ENCODE measurements at places on chromosomes 12 and 14.

DNA sequence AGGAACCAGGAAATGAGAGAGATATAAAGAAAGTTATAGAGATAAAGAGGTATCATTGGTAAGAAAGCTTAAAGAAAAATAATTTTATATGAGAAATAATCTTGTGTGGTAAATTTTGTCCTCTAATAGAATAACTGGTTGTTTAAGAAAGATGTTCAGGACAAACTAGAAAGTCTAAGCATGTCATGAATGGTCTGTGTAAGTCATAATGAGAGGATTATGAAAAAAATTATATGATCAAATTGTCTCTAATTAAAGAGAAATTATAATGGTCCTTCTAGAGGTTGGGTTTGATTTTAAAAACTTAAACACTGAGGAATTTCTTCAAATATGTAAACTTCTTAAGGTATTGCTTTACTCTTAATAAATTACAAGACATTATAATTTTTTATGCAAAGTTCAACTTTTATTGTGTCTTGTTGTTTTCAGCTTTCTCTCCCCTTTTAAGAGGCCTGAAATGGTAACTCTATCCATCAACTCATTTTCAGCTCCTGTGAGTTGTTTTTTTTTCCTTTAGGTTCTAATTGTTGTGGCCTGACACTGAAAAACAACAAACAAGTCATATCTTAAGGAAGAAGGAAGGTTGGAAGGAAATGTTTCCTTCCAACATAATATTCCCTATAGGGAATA lies 88.2 kb upstream of the CNOT2 start:
- DNase-seq: no peak

- no peak for DNase-seq
Observed at GRCh38 chr12:111408116-111408440, 2.4 kb downstream of the SH2B3 start.

DNA sequence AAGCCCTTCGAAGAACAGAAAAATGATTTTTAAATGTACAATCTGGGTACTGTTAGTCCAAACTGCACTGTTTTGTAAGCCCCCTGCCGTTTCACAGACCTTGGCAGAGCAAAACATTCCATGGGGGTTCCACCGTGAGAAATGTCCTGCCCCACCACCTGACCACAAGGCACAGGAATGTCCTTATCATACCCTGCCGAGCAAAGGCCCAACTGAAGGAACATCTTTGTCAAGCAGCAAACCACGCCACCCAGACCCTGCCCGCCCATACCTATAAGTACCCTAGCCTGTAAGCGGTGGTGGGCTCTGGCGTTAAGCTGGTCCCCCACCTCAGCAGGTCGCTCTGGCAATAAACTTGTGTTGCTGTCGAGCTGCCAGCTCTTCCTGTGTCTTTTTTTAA lies 181.6 kb upstream of the PZP start:
- DNase-seq: no peak

DNA sequence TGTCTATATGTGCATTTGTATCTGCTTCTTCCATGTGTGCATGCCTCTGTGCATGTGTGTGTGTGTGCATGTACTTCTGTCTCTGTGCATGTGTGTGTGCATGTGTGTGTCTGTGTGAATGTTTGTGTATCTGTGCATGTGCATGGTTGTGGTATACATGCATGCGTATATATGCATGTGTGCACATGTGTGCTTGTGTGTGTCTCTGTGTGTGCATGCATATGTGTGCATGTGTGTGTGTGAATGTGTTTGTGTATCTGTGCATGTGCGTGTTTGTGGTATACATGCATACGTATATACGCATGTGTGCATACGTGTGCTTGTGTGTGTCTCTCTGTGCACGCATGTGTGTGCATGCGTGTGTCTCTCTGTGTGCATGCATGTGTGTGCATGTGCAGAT lies 363.2 kb upstream of the SFSWAP start:
- no peak for DNase-seq

GRCh38 chr12:7093892-7094291 lies 1.6 kb upstream of the C1R start:
- no peak for DNase-seq

DNA sequence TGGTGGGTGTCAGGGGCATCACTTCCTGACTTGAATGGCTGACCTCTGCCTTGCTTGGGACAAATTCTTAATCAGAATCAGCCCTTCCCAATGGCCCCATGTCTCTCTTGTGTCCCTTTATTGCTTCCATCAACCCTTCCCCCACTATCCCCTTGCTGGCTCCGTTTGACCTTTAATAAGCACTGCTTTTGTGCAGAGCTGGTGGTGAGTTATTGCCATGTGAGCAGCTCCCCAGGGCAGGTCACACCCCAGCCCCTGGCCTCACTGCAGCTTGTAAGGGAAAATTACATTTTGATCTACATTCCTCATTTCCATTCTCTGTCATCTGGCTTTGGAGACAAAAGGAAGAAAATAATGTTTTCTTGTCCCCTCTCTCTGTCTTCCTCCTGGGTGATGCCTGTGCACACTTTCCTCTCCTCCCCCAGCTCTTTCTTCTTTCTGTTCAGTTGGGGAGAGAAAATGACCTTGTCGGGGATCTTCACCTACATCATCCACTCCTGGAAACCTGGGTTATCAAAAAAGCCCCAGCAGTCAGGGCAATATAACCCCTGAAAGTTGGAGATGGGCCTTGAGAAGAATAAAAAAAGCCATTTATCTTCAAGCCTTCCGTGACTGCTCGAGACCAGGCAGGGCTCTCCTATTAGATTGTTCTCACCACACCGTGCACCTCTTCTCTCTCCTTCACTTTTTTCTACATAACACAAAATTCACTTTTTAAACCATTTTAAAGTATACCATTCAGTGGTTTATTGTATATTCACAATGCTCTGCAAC lies 100.4 kb upstream of the SRRM4 start:
- DNase-seq: no peak

DNA sequence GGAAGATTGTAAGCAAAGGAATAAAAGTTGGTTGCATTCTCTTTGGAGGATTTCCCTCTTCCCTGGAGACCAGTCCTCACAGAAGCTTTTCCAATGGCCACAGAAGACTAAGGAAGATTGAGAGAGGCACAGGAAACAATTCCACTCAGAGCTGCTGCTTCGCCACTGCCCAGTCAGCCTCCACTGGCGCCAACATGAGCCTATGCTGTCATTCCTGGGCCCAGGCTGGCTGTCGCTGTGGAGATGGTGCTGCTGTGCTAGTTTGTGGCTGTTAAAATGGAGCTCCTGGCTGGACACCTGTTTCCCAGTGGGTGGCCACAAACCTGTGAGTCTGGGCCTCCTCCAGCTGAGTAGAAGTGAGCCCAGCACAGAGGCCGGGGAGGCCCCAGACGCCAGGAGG lies 6.6 kb downstream of the P2RX7 start:
- no peak for DNase-seq

DNA sequence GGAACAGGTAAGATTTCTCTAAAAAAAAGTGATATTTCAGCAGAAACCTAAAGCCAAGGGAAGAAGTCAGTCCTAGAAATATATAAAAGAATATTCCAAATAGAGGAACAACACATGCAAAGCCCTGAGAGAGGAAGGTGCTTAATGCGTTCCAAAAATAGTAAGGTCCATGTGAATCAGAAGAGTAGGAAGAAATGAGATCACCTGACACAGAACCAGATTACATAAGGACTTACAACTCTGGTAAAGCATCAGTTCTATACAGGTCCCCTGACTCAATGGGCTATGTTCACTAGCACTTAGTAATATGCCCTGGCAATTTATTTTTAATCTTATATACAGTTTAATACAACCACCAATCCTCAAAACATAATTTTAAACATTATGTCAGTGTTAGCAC lies 30.0 kb downstream of the SENP1 start:
- DNase-seq: no peak

DNA sequence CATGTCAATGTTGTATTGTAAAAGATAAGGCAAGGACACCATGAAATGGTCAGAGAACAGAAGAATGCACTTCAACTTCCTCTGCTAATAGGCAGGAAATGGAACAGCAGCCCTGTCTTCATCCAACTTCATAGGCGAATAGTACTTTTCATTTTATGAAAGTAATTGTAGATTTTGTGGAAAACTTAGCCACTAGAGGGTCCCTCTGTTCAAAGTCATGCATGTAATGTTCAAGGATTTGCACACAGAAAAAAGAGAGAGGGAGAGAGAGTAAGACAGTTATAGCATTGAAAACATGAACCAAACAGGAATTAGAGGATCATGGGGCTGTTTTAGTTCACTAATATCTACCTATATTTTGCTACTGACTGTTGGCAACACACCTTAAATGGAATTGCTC lies 172.2 kb downstream of the FLRT2 start:
- no peak for DNase-seq

DNA sequence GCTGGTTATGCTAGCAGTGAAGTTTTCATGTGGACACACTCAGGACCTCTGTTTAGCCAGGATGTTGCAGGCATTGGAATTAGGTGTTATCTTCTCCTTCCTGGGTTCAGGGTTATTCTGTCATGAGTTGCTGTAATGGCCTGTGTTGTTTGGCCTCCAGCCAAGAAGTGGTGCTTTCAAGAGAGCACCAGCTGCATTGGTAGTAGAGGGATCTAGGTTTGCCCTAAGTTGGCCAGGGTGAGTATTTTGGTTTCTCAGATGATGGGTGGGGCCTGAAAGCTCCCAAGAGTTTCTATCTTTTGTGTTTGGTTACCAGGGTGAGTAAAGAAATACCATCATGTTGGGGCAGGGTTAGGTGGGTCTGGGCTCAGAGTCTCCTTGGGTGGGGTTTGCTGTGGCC lies 2.7 kb upstream of the GZMH start:
- DNase-seq: no peak

GRCh38 chr12:98653866-98654493 lies 8.9 kb downstream of the APAF1 start:
- DNase-seq: no peak

DNA sequence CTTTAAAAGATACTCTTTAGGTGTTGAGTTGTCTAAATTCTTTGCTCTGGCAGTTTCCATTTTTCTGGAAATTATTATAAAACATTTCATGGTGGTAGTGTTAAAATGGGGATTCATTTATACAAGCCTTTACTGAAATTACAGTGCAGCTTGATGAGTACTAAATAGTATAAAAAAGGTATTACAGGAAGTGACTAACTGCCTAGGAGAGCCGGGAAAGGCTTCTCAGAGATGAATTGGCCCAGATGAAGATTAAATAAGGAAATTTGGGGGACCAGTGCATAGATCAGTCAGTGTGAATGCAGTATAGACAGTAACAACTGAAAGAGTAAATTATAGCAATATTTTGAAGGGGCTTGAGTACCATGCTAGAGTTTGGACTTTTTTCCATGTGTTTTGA lies 7.5 kb downstream of the PSMA6 start:
- no peak for DNase-seq

GRCh38 chr12:118591-118990 lies 52.0 kb downstream of the IQSEC3 start:
- DNase-seq: no peak

DNA sequence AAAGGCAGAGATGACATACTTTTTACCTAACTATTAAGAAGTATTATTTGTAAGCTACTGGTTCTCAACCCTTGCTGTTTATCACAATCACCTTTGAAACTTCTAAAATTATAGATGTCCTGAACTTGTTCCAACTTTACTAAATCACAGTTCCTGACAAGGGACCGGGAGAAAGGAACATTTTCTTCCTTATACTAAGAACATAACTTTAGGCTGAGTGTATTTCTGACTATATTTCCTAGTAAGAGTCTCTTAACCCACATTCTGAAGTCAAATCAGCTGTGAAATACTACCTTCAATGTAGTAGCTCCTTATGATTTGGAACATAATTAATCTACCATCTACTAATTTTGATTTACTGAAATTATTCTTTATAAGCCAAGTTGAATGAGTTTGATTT lies 80.2 kb downstream of the BAZ1A start:
- no peak for DNase-seq

- no peak for DNase-seq
Observed at GRCh38 chr12:47188576-47189441, 109.0 kb upstream of the AMIGO2 start.

DNA sequence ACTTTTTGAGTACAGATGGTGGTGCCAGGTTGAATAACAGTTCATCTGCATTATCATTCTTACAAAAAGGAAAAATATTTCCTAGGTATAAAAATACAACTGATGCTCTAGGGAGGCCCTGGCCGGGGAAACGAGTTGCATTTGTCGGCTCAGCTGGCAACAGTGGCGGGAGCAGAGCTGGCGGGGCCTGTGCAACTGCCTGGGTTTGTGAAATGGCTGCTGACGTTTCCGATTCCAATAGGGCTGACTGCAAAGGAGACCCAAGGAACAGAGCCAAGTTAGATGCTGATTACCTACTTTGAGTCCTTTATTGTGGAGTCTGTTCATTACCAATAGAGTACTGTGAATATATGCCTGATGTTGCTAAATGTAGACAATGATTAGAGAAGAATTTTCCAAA lies 25.8 kb upstream of the PHLDA1 start:
- no peak for DNase-seq

DNA sequence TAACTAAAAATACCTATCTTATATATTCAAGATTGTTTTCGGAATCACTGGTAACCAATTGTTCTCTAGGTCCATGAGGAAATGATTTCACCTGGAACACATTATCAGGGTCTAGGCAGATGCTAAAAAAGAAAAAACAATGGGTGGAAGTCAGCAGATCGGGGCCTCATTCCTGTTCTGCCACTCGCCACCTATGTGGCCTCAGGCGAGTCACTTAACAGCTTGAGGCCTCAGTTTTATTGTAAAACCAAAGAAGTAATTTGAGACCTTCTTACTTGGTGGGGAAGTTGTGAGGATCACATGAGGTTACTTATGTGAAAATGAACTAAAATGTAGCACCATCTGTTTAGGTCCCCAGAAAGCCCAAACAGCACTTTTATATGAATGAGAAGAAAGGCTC lies 6.2 kb upstream of the RNASE10 start:
- DNase-seq: no peak

GRCh38 chr14:30748343-30748742 lies 126.0 kb upstream of the COCH start:
- no peak for DNase-seq

DNA sequence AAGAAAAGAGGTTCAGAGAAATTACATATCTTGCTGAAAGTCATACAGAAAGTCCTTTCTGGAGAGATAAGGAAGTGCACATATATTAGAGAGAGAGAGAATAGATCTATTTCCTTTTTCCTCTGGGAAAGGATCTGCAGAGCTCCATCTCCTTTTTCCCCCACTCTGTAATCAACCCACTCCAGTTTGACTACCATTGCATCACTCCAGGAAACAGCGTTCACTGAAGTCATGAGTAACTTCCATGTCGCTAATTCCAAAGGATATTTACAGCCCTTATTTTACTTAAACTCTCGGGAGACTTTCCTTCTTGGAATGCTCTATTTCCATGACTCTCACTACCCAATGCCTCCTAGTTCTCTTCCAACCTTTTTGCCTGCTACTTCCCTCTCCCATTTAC lies 72.5 kb upstream of the PARP11 start:
- no peak for DNase-seq

DNA sequence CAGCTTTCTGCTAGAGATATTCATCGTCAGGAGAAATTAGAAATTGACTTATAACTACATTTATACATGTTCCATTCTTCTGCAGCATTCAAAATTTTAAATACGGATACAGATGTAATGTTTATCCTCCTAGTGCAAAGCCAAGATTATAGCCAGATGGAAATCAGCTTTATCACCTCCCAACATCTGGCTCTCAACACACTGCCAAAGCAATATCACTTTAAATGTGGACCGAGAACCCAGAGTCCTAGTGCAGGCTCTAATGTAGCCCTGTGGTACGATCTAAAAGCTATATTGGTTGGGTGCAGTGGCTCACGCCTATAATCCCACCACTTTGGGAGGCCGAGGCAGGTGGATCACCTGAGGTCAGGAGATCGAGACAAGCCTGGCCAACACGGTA lies 6.5 kb downstream of the MLH3 start:
- DNase-seq: no peak

Data from colonic mucosa (tissue), 4 donors.